Fibroblast of skin of scalp (primary cell): ENCODE measurements at places on chromosomes 2 and 18.

- DNase-seq: no peak
Measured at GRCh38 chr2:192534072-192534471, 339.3 kb upstream of the TMEFF2 start.

GRCh38 chr2:219886615-219887014 is 259.2 kb downstream of the SLC4A3 start:
- DNase-seq: no peak

DNA sequence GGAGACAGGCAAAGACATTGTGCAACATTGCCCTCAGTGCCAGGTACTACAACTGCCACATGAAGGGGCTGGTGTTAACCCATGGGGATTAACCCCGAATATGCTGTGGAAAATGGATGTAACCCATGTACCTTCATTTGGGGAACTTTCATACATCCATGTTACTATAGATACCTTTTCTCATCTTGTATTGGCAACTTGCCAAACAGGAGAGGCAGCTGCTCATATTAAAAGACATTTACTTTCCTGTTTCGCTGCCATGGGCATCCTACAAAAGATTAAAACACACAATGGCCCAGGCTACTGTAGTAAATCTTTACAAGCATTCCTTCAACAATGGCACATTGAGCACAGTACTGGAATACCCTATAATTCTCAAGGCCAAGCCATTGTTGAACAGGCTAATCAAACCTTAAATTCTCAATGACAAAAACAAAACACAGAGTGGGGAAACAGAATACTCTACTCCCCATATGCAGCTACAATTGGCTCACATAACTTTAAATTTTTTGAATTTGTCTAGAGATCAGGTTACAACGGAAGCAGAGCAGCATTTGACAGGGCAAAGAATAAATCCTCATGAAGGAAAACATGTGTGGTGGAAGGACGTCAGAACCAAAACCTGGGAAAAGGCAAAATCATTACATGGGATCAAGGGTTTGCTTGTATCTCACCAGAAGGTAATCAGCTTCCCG is 1723.5 kb upstream of the LRRTM1 start:
- no peak for DNase-seq

GRCh38 chr2:12217175-12217574 is 470.7 kb downstream of the LPIN1 start:
- no peak for DNase-seq

DNA sequence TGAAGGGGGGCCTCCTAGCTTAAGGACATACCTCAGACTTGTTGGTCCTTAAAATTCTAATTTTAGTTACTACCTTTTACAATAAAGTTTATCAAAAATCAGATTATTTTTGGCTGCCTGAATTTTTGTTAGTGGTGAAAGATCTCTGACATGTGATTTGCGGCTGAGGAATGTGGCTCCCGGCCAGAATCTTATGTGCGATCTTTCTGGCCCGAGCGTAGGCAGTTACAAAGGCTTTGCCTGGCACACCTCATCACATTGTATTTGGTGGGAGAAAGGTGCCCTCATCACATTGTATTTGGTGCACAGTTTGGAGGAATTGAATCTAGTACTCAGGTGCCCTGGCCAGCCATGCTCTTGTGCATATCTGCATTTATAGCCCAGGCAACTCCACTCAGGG is 289.1 kb downstream of the GULP1 start:
- no peak for DNase-seq

GRCh38 chr2:16227811-16228462 is 287.6 kb downstream of the MYCN start:
- DNase-seq: no peak

GRCh38 chr2:172461591-172462372 is 34.4 kb downstream of the ITGA6 start:
- peak; percentile 35 for DNase-seq

- no peak for DNase-seq
Measured at GRCh38 chr18:32732165-32732564, 40.7 kb downstream of the KLHL14 start.

DNA sequence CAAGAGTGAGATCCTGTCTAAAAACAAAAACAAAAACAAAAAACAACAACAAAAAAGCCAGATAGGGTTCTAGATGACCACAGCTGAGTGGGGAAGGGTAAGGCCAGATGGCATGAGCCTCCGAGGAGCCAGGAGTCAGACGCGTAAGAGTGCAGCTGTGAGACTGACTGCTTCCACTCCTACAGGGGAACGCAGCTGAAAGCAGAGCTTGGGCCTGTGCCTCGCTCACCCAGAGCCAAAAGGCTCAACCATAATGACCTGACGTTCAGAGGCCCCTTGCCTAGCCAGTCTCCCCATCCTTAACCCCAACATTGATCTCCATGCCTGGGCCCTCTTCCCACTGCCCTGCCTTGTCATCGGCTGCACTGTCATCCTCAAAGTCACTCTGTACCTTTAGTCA is 26.5 kb upstream of the NCL start:
- DNase-seq: no peak

DNA sequence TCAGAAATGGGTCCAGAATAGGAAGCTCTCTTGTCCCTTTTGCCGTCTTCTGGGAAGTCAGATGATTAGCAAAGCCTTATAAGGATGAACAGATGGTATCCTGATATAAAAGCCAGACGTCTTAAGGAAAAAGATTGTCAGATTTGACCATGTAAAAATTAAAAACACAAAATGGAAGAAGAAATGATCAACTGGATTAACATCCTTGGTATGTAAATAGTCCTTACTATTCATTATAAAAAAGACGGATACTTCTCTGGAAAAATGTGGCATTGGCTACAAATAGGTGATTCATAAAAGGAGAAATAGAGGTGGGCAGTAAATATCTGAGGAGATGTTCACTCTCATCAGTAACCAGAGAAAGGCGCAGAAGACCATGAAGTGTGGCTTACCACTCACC is 33.7 kb upstream of the SCLY start:
- peak; percentile 3 for DNase-seq

DNA sequence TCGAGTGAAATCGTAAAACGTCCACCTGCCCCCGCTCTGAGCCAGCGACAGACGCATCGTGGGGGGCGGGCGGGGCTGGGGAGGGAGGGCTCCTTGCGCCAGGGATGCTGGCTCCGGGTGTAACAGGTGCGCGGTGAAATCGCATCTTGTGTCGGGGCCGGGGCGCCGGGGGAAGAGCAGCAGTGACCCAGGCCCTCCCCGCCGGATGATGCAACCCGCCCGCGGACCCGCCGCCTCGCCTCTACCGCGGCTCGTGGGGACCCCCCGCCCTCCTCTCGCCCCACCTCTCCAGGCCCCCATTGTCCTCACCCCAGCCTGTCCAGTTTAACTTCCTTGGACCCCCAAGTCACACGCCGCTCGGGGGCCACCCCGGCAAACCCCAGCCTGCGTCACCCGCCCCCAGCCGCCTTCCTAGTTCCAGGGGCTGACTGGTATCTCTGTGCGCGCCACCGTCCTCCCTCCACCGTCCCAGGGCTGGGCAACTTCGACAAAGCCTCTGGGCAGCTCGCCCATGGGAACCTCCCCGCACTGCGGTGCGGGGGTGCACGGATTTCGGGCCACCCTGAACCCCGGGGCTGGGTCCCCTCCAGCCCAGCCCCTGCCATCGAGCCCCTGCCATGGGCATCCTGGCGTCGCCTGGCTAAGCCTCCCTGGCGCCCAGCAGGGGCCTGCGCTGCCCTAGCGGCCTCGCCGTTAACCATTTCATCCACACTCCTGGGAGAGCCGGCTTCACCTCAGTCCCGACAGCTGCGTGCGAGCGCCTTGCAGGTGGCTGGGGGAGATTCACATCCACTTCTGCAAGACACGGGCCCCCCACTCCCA is 799 bp upstream of the KIF1A start:
- DNase-seq: no peak

DNA sequence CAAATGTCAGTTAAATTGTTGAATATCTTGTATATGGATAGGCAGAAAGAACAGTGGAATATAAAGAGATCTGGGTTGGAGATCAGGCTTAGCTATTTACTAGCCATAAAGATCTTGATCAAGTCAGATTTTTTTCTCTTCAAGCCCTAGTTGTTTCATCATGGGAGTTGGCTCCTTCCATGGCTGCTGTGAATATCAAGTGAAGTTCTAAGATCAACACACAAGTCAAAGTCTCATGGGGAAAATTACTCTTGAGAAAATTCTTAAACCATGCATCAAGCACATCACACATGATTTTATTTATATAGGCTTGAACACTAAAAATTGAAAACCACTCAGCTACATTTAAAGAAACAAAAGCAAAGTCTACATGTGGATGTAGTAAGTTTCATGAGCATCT is 79.8 kb downstream of the C1D start:
- peak; percentile 87 for DNase-seq

DNA sequence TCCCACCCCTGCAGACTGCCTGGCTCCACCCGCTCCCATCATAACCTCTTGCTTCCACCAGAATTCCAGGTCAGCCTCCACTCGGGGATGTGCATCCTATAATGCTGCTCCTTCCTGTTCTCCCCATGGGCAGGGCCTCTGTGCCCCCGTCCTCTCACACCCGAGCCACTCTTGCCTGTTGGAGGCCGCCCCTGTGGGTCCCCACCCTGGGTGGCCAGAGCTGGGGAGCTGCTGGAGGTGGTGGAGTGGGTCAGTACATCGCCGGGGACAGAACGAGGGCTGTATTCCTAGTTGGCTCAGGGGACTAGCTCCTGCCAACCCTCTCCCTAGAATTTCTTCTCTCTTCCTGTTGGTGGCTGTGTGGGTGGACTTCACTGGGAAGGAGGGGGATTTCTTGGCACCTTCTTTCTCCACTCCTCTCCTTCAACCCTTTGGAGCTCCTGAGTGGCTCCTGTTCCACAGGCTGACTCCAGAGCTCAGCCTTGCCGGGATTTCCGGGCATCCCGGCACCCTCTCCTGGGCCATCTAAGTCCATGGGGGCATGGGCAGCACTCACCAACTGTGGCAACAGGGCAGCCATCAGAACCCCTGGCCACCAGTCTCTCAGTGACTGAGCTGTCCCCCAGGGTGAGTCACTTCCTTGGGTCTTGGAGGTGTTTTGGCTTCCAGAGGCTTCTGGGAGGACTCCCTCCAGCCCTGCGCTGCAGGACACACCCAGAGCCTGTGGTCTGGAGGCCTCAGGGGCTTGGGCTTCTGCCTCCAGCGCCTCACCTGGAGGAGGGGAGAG is 88.2 kb upstream of the MCFD2 start:
- DNase-seq: peak; percentile 41

GRCh38 chr18:46596119-46596518 is 60.9 kb downstream of the LOXHD1 start:
- no peak for DNase-seq

DNA sequence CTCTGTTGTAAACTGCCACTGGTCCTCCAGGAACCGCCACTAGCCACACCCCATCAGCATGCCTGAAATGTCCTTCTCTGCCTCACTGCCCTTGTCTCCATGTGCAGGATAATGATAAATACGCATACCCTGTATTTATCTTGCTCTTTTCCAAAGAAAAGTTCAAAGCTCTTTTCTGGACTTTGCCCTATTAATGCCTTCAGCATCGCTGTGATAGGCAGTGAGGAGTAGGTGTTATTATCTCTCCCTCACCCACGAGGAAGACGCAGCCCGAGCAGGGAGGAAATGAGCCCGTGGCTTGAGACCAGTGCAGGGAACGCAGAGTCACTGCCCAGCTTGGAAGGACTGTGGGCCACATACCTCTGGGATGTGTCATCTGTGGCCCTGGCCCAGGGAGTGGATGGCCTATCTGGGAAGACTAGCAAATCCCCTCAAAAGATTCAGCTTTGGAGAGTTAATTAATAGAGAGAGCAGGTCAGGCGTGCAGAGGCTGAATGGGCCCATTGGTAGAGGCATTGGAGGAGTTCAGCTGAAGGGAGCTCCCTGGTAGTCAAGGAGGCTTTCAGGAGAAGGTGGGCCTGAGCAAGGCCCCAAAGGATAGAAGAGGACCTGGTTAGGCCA is 39.5 kb upstream of the MCFD2 start:
- DNase-seq: peak; percentile 90

DNA sequence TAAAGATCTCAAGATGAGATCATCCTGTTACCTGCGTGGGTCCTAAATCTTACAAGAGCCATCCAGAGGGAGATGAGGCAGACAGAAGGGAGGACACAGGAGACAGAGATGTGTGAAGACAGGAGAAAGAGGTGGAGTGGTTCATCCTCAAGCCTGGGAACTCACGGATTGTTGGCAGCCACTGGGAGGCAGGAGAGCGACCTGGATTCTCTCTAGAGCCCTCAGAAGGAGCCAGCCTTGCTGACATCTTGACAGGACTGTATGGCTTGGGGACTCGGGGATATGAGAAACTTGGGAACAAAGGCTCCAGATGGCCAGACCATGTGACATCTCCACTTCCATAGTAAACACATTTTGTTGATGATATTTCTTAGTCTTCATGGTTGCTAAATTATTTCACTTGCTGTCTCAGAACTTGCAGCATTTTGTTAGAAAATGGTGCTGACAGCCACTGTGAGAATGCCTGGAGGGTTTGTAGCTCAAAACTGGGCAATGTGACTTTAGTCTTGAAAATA is 57.8 kb upstream of the MC2R start:
- no peak for DNase-seq

- DNase-seq: no peak
Measured at GRCh38 chr2:25582077-25582830, 91.1 kb downstream of the DTNB start.

GRCh38 chr18:55220523-55220922 is 261.3 kb upstream of the CCDC68 start:
- no peak for DNase-seq

GRCh38 chr2:154381931-154382794 is 316.3 kb upstream of the KCNJ3 start:
- no peak for DNase-seq

GRCh38 chr2:22261165-22261564 is 1123.8 kb upstream of the KLHL29 start:
- DNase-seq: no peak
